Bone marrow (tissue), 2 donors: ENCODE measurements at places on chromosomes 3 and 15.
A peak's percentile ranks its signal among the peaks of the same experiment; 100 is the strongest.

DNA sequence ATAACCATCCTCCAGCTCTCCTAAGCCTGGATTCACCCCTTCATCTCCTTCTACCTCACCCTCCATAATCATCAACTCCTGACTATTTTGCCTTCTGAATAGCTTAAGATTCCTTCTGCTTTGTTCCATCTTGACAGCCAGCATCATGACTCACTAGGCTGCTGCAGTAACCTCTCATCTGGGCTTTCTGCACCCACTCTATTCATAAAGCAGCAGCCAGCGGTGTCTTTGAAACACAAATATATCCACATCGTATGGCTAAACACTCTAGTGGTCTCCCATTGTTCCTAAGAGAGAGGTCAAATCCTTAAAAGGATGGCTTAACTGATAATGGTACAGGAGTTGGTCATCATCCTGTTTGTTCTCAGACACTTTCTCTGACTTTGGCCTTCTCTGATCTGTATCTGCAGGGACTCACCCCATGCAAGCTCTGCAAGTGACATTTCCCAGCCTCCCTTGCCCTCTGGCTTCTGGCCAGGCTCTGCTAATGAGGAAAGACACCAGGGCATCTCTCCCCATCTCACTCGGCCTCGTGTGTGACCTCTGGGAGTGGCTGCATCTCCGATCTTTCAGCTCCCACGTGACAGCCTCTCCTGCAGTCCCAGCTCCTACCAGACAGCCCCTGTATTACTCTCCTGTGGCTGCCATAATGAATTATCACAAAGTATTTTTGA is 6.2 kb downstream of the GRK7 start:
- no peak for DNase-seq

DNA sequence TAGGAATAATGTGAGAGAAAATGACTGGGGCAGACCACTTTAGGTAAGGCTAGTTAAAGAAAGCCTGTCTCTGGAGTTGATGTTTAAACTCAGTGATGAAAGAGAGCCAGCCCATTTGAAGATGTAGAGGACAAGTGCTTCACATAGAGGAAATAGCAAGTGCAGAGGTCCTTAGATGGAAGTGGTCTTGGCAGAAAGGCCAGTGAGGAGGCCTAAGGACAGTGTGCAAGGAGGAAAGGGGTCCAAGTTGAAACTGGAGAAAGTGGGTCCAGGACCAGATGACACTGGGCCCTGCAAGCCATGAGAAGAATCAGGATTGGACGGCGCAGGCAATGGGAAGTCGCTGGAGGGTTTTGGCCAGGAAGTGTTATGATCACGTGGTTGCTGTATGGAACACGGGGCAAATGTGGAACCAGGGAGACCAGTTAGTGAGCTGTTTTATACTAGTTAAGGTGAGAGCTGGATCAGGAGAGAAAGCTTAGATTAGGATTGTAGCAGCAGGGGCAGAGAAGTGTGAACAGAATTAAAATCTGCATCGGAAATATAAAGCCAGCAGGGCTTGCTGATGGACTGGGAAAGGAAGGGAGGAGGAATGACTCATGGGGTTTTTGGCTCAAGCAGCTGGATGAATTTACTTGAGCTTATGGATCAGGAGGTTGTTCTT is 48.0 kb upstream of the SCAANT1 start:
- DNase-seq = no peak

DNA sequence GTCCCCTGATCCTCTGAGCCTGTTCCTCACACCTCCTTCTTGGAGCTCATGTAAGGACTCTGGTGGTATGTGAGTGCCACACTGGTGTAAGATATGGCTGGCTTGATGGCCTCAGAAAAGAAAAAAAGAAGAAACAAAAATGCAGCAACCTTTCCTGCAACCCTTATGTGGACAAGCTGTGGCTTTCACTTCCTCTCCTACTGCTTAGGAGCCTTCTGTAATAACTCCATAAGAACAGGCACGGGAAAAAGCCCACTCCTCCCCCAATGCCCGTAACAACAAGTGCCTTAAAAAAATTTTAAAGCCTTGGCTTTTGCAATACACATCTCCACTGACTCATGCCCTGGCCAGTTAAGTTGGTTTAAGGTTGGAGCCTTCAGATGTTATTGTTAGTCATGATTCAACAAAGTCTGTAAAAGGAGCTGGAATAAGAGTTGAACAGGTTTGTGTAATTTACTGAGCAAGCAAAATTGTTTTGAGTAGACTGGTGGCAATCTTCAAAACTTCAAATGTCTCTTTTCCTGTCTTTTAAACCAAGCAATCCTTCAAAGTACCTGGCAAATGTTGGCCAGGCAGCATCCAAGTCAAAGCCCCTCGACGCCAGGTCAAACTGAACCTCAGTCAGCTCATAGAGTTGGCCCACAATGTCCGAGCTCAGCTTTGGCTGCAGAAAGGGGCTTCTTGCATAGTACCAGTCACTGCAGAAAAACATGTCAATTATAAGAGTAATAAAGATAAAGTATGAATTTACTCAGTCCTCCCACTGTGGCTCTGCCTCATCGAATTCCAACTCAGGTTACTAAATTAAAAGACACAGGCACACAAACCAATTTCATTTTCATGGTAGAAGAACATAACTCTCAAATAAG is 22.9 kb downstream of the FYCO1 start:
- peak; percentile 71 for DNase-seq

DNA sequence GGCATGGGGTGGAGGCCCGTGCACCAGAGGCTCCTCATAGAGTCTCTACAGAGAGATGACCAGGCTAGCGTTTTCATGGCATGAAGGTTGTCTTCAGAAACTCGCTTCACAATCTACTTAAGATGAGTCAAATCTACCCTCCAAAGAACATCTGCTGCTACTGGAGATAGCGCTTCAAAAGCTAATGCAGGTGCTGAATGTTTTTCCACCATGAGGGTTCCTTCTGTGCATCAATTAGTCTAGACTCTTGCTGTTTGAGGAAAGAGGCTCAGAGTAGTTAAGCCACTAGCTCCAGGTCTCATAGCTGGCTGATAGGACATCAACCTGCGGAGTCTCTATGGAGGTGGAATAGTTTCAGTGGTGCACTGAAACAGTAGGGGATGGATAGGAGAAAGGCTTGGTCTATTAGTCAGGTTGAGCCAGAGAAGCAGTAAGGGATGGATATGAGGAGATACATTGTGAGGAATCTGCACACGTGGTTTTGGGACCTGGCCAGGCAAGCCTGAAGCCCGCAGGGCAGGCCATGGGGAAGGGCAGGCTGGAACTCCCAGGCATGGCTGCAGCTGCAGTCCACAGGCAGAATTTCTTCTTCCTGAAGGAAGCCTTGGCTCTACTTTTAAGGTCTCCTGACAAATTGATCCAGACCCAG is 117.5 kb downstream of the APBA2 start:
- DNase-seq = no peak

DNA sequence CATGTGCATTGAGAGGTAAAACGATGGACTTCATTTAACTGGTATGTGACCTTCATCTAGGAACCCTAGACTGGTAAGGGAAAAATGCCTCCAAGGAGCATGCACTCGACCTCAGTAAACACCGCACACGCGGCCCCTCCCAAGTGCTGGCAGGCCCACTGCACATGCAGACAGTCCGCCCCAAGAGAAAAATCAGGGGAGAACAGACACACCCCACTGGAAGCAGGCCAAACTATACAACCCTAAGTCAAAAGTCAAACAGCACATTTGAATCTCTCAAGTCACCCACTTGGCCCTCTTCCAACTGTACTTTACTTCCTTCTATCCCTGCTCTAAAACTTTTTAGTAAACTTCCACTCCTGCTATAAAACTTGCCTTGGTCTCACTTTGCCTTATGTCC is 250.1 kb upstream of the HES1 start:
- no peak for DNase-seq

DNA sequence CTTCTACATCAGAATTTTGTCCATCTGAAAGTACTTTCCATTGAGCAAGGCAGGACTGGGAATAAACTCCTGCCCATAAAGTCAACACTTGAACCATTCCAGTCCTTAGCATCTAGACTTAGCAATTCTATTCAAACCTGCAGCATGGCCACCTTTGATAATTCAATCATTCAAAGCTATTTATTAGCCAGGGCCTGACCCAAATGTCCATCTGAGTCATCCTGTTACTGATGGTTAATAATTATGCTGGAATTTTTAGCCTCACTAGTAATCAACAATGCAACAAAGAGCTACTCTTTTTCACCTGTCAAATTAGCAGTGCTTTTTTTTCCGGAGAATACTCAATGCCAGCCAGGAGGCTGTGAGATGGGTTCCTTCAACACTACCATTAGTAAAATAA is 72.7 kb upstream of the SNRK start:
- DNase-seq = no peak

GRCh38 chr3:174439331-174440252 is 419.5 kb upstream of the NAALADL2 start:
- DNase-seq = no peak
